Activated naive CD8-positive, alpha-beta T cell treated with anti-CD3 and anti-CD28 coated beads for 36 hours (primary cell): ENCODE measurements at places on chromosomes 12 and 14. TPM values are rescaled to one million over a fixed set of nuclear protein-coding genes. Genes with fewer than 3 reads are reported as not detected.

DNA sequence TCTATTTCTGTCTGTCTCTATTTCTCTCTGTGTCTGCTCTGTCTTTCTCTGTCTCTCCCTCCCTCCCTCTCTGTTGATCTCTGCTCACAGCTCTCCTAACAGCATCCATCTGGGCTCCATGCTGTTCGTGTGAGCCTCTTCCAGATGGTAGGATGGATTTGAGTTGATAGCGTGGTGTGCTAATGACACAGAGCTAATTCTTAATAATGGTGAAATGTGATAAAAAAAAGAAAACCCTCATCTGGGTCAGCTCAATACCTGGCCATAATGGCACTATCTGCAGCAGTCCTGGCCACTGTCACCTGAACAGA lies 96.4 kb downstream of the AACS start:
- no peaks in the 10 kb centered on the region for H3K27me3 ChIP-seq
- DNase-seq = no peak
- H3K4me3 ChIP-seq = no peak overlapping the region
- no peak overlapping the region for H3K27ac ChIP-seq

Gene SLC17A8
- not detected for total RNA-seq

DNA sequence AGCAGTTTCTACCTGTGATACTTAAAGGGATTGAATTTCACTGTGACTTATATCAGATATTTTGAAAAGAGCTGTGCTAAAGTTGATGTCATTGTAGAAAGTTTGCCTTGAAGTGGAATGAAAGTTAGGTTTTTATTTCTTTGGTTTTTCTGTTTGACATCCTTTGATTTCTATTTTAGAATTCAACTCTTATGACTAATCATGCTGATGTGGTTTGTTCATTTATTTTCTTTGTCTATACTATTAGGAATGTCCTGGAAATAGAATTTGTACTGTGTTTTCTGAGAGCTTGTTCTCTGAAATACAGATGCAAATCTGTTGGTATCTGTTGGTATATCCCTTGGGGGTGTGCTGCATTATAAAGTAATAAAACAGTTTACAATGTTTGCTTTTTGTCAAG lies 3.3 kb downstream of the CNOT2 start:
- peak overlapping the region; percentile 70 for H3K27ac ChIP-seq
- H3K4me3 ChIP-seq = peak overlapping the region; percentile 24
- H3K27me3 ChIP-seq = no peaks in the 10 kb centered on the region
- H3K36me3 ChIP-seq = peaks cover 37% of the 10 kb centered on the region

GRCh38 chr12:82730953-82731459 lies 44.3 kb downstream of the TMTC2 start:
- no peak for DNase-seq
- peaks cover 3% of the 10 kb centered on the region for H3K36me3 ChIP-seq
- H3K27ac ChIP-seq = no peak overlapping the region
- H3K4me3 ChIP-seq = no peak overlapping the region
- H3K4me1 ChIP-seq = no peaks in the 10 kb centered on the region
- no peaks in the 10 kb centered on the region for H3K27me3 ChIP-seq

DNA sequence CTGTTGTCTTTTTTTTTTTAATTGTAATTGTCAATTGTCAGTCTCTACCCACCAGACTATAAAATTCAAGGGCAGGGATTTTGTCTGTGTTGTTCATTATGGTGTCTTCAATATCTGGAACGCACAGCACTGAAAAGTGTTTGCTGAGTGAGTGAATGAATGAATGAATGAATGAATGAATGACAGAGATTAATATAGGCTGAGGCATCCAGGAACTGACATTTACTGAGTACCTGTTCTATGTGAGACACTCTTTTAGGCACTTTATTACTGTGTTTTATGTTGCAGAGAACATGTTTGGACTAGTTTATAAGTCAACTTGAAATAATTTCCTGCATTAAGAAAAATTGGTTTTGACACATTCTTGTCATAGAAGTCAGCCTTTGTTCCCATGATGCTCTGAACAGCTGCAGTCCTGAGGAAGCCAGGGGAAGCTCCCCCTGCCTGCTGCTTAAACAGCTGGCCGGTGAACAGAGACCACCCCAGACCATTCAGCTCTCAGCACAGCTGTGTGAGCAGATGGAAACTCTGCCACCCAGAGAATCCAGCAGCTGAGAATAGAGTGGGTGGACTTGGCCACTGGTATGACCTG lies 160.7 kb upstream of the CCND2 start:
- H3K36me3 ChIP-seq = no peaks in the 10 kb centered on the region
- peaks cover 5% of the 10 kb centered on the region for H3K27me3 ChIP-seq
- no peak overlapping the region for H3K4me3 ChIP-seq
- no peak overlapping the region for H3K27ac ChIP-seq
- peaks cover 54% of the 10 kb centered on the region for H3K4me1 ChIP-seq

Gene ZFC3H1
- 31.6 TPM for total RNA-seq

DNA sequence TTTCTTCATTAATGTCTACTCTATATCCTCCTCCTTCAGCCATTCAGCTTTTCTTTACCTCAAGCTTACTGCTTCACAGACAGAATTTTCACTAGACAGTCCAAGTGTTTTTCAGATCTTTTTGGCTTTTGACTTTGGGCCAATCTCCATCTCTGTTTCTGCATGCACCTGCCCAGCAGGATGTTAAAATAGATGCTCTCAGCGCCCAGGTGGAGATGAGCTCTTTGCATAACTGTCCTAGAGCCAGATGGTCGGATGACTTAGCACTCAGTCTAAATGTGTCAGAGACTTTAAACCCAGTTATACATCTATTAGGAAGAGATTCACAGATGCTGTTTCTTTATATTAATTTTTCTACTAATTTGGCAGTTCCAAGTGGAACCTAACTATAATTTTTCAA lies 80.3 kb upstream of the SSTR1 start:
- DNase-seq = no peak
- H3K4me1 ChIP-seq = peaks cover 27% of the 10 kb centered on the region
- H3K36me3 ChIP-seq = no peaks in the 10 kb centered on the region

Gene C1R
- total RNA-seq = 2.5 TPM

- peaks cover 12% of the 10 kb centered on the region for H3K36me3 ChIP-seq
- DNase-seq = peak; percentile 56
- H3K4me3 ChIP-seq = peak overlapping the region; percentile 46
- peak overlapping the region; percentile 90 for H3K27ac ChIP-seq
- no peaks in the 10 kb centered on the region for H3K27me3 ChIP-seq
These were observed 197.0 kb upstream of the AMIGO2 start for GRCh38 chr12:47276621-47277309.
